ENCODE measurements at places on chromosomes 11 and 22.

GRCh38 chr11:95989076-95989605, 65.2 kb upstream of the MTMR2 start:
- no peak overlapping the region for H3K27ac ChIP-seq
- H3K4me1 ChIP-seq, result peaks cover 56% of the 10 kb centered on the region
- H3K36me3 ChIP-seq, result peaks cover 57% of the 10 kb centered on the region
- DNase-seq, result no peak

- peak; percentile 6 for DNase-seq
- no peaks in the 10 kb centered on the region for H3K27me3 ChIP-seq
- peaks cover 35% of the 10 kb centered on the region for H3K4me1 ChIP-seq
- H3K27ac ChIP-seq, result peak overlapping the region; percentile 52
These were observed 25.4 kb downstream of the TRIM44 start for GRCh38 chr11:35688023-35688422.

- DNase-seq, result no peak
- H3K4me3 ChIP-seq, result no peak overlapping the region
- no peaks in the 10 kb centered on the region for H3K4me1 ChIP-seq
- H3K27me3 ChIP-seq, result peaks cover 13% of the 10 kb centered on the region
- H3K36me3 ChIP-seq, result no peaks in the 10 kb centered on the region
These were observed 503.2 kb downstream of the OPCML start for GRCh38 chr11:133029107-133029506.

GRCh38 chr11:121464352-121464946, 11.7 kb upstream of the SORL1-AS1 start:
- H3K27me3 ChIP-seq, result peaks cover 6% of the 10 kb centered on the region
- no peaks in the 10 kb centered on the region for H3K36me3 ChIP-seq
- DNase-seq, result peak; percentile 90
- H3K4me1 ChIP-seq, result peaks cover 50% of the 10 kb centered on the region

- H3K27ac ChIP-seq, result no peak overlapping the region
- H3K36me3 ChIP-seq, result no peaks in the 10 kb centered on the region
- peaks cover 46% of the 10 kb centered on the region for H3K27me3 ChIP-seq
These were observed 3.4 kb downstream of the FAM181B start for GRCh38 chr11:82730286-82730685.

GRCh38 chr11:70381872-70382861, 16.2 kb upstream of the CTTN start:
- peak overlapping the region; percentile 96 for H3K27ac ChIP-seq
- peak overlapping the region; percentile 72 for H3K4me3 ChIP-seq
- peak; percentile 87 for DNase-seq
- no peaks in the 10 kb centered on the region for H3K27me3 ChIP-seq
- peaks cover 32% of the 10 kb centered on the region for H3K4me1 ChIP-seq

- no peak for DNase-seq
- no peak overlapping the region for H3K4me3 ChIP-seq
- H3K36me3 ChIP-seq, result peaks cover 19% of the 10 kb centered on the region
- 0 out of 2 replicates have a peak, but pooled peaks cover 4% of the 10 kb centered on the region for H3K4me1 ChIP-seq
- H3K27me3 ChIP-seq, result peaks cover 1% of the 10 kb centered on the region
These were observed 27.8 kb upstream of the DEPDC7 start for GRCh38 chr11:32987851-32988250.

GRCh38 chr11:113862435-113862834, 12.9 kb downstream of the USP28 start:
- peaks cover 16% of the 10 kb centered on the region for H3K36me3 ChIP-seq
- no peaks in the 10 kb centered on the region for H3K27me3 ChIP-seq
- peak overlapping the region; percentile 44 for H3K27ac ChIP-seq
- peak; percentile 12 for DNase-seq
- H3K4me3 ChIP-seq, result peak overlapping the region; percentile 9

DNA sequence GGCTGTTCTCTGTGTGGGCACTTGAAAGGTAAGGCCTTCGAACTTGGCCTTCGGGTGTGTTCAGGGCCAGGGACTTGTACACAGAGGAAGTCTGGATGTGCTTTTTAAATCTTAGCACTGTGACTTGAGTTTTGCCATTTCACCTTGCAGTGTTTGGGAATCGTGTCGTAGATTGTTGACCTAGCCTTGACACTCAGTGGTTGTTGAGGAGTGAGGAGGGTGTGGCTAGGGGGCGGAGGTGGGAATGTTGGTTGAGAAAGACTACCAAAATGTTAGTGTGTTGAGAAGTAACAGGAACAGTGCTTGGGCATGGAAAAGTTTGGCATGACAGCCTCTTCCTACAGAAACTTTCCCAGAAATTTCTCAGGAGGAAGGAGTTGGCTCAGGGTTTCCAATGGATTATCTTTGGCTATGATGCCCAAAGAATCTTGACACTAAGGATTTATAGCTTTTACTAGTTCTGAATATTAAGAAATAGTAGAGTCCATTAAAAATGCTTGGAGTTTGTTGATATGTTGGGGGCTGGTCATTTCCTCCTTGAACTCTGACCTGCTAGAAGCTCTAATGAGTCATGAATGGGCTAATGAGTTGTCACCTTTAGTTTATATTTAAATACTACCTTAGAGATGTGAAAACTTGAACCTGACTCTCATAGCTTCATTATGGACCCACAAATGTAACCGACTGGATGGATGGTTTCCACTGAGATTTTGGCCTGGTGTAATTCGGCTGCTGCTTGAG, 40.6 kb downstream of the BARX2 start:
- H3K27ac ChIP-seq, result no peak overlapping the region
- no peaks in the 10 kb centered on the region for H3K36me3 ChIP-seq
- peaks cover 26% of the 10 kb centered on the region for H3K27me3 ChIP-seq
- no peaks in the 10 kb centered on the region for H3K4me1 ChIP-seq

DNA sequence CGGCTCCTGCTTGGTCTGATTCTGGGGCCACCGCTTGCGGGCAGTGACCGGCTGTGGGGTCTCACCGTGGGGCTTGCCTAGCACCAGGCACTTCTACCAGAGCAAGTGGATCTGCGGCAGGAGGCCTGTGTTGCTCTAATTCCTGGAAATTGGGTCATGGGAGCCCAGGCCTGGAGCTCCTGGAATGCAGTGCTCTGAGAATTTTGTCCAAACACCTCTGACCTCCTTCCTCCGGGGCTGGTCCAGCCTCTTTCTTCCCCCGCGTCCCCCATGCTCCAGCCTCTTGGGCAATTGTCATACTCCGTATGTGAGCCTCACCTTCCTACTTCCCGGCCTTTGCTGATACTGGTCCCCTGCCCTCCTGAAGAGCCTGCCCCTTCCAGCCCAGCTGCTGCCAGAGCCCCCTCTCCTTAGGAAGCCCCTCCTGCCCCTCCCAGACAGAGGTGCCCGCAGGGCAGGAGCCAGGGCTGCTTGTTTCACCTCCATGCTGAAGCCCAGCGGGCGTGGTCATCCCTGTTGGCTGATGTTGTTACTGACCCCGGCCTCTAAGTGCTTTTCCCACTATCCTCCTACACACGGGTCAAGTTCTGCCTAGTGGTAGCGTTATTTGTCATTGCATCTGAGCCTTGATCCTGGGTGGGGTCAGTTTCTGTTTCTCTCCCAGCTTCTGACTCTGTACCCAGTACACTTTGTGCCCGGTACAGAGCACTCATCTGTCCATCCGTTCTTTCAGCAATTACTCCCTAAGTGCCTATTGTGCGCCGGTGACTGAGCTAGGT, 9.6 kb downstream of the MGAT3 start:
- H3K4me3 ChIP-seq, result no peak overlapping the region
- H3K36me3 ChIP-seq, result no peaks in the 10 kb centered on the region
- peaks cover 14% of the 10 kb centered on the region for H3K27me3 ChIP-seq
- H3K4me1 ChIP-seq, result peaks cover 16% of the 10 kb centered on the region
- no peak overlapping the region for H3K27ac ChIP-seq

- H3K27ac ChIP-seq, result no peak overlapping the region
- H3K27me3 ChIP-seq, result peaks cover 3% of the 10 kb centered on the region
- H3K4me3 ChIP-seq, result peak overlapping the region; percentile 66
- peaks cover 7% of the 10 kb centered on the region for H3K4me1 ChIP-seq
- DNase-seq, result no peak
- H3K36me3 ChIP-seq, result no peaks in the 10 kb centered on the region
These were observed 536.3 kb downstream of the INSC start for GRCh38 chr11:15651033-15651432.

DNA sequence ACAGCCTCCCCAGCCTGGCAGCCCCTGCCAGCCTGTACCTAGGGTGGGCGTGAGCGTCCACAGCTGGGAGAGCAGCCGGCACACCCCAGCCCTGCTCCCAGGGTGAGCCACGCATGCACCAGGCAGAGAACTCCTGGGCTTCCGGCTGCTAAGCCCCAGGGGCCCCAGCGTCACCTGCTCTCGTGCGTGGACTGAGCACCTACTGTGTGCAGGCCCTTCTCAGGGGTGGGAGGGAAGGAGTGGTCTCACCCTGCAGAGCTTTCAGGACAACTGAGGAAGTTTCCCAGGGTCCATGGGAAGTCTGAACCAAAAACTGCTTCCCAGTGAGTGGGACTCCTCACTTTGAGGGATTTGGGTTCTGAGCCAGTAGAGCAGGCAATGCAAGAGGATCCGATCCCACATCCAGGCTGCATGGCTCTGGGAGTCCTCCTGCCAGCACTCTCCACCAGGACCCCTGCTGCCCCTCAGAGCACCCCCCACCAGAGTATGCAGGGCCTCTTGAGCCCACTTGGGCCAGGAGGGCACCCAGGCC, 47.1 kb upstream of the PRODH start:
- H3K4me3 ChIP-seq, result no peak overlapping the region
- no peaks in the 10 kb centered on the region for H3K4me1 ChIP-seq
- no peak overlapping the region for H3K27ac ChIP-seq
- peaks cover 17% of the 10 kb centered on the region for H3K27me3 ChIP-seq

GRCh38 chr11:2089536-2090165, 49.5 kb downstream of the IGF2 start:
- DNase-seq, result peak; percentile 24
- H3K36me3 ChIP-seq, result peaks cover 16% of the 10 kb centered on the region
- no peaks in the 10 kb centered on the region for H3K4me1 ChIP-seq
- no peak overlapping the region for H3K4me3 ChIP-seq
- no peak overlapping the region for H3K27ac ChIP-seq
- H3K27me3 ChIP-seq, result peaks cover 3% of the 10 kb centered on the region

- no peak overlapping the region for H3K4me3 ChIP-seq
- peaks cover 15% of the 10 kb centered on the region for H3K36me3 ChIP-seq
- H3K27ac ChIP-seq, result no peak overlapping the region
- DNase-seq, result no peak
These were observed 463.3 kb downstream of the BRD1 start for GRCh38 chr22:49364398-49364797.

DNA sequence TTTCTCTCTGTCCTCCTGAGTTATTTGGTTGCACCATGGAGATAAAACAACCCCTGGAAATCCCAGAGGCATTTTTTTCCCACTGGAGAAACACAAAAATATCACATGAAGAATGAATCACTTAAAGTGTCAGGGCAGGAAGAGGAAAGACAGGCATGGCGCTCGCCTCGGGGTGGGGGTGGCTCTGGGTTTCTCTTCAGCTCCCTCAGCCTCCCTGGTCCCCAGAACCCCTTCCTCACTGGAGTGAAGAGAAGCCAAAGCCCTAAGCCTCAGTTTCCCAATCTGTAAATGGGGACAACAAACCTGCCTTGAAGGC, 938 bp downstream of the SHISAL1 start:
- H3K27me3 ChIP-seq, result peaks cover 2% of the 10 kb centered on the region
- peak; percentile 61 for DNase-seq
- H3K36me3 ChIP-seq, result no peaks in the 10 kb centered on the region
- peak overlapping the region; percentile 55 for H3K27ac ChIP-seq
- no peak overlapping the region for H3K4me3 ChIP-seq

DNA sequence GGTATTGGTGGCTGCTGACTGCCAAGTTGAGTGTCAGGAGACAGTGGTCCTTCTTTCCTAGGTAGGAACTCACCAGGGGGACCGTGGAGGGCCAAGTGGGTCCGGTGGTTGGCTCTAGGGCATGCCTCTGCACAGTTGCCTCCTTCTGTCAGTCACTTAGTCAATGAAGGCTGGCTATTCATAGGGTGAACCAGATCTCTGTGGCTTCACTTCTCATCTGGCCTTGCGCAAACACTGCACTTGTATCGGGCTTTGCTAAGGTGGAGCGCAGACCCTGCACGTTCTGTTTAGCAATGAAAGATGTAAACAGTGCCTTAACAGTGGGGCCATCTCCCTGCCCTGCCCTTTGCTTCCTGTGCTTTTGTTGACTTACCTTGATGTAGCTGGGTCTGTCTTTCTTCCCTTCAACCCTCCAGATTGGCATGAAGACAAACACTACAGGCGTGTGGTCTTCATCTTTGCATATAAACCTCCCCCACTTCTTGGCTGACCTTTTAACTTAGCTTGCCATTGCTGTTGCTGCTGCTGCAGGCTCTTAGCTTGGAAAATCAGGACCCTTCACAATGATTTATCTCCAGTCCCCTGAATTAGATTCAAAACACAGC, 6.7 kb upstream of the SORL1-AS1 start:
- H3K36me3 ChIP-seq, result no peaks in the 10 kb centered on the region
- H3K27me3 ChIP-seq, result peaks cover 16% of the 10 kb centered on the region
- H3K27ac ChIP-seq, result no peak overlapping the region
- peaks cover 15% of the 10 kb centered on the region for H3K4me1 ChIP-seq
